Colonic mucosa (tissue), 4 donors: ENCODE measurements at places on chromosomes 3 and 15. TPM values are rescaled to one million over a fixed set of nuclear protein-coding genes. Genes with fewer than 3 reads are reported as not detected.

DNA sequence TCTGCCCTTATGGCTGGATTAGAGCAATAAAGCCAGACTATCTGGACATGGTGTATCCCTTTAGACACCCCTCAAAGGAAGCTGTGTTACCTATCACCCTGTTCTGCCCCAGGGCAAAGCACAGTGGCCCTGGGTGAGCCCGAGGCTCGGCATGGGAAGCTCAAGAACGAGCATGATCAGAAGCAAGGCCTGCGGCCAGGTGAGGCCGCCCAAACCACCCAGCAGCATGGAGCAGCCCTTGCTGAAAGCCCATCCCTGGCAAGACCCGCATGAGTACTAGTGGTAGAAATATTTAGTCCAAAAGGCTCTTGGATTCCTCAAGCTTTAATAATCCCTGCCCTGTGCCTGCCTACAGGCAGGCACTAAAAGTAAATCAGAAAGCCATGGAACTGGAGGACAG, 261.1 kb downstream of the MEX3B start:
- no peak overlapping the region for H3K27ac ChIP-seq
- no peaks in the 10 kb centered on the region for H3K27me3 ChIP-seq
- H3K4me3 ChIP-seq = no peak overlapping the region
- no peaks in the 10 kb centered on the region for H3K4me1 ChIP-seq
- H3K36me3 ChIP-seq = no peaks in the 10 kb centered on the region
- DNase-seq = no peak

DNA sequence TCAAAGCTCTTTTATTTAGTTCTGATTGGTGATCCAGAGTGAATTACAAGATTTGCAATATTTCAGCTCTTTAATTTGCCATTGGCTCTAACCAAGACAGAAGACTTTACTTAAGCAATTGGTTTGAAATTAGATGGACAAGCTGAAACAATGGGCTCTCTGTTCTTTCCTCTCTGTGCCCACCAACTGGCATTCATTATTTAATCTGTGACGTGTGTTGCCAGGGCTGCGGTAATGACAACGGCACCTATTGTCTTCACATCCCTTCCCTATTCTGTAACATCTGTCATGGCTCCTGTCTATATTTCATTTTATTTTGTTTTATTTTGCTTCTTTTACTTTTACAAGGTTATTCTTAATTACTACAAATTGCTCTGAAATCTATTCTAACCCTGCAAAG, 33.9 kb downstream of the PLD1 start:
- H3K27ac ChIP-seq = no peak overlapping the region
- no peak overlapping the region for H3K4me3 ChIP-seq

GRCh38 chr3:12194209-12194608, 35.5 kb upstream of the TIMP4 start:
- H3K4me3 ChIP-seq = no peak overlapping the region
- no peak for DNase-seq
- H3K27ac ChIP-seq = peak overlapping the region; percentile 64
- peaks cover 12% of the 10 kb centered on the region for H3K4me1 ChIP-seq

Gene PCBP4
- 19.6 TPM for total RNA-seq

Gene GRK7
- not detected for total RNA-seq
